ENCODE measurements at places on chromosomes 3 and 15.

DNA sequence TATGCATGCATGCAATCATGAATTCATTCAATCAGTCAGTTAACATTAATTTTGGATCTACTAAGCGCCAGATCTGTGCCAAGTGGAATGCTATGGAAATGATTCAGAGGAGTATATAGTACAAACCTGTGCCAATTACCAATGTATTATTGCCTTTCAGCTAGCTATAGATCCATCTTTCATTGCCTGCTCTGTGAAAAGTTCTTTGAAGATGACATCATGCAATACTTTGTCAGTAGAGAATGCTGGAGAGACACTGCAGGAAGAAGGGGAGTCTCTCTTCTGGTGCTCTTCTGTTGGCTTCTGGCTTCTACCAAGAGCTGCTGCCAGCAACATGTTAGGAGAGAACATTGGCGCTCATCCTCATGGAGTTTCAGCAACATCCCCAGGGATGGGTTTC, 81.0 kb upstream of the LMCD1 start:
- DNase-seq = no peak

DNA sequence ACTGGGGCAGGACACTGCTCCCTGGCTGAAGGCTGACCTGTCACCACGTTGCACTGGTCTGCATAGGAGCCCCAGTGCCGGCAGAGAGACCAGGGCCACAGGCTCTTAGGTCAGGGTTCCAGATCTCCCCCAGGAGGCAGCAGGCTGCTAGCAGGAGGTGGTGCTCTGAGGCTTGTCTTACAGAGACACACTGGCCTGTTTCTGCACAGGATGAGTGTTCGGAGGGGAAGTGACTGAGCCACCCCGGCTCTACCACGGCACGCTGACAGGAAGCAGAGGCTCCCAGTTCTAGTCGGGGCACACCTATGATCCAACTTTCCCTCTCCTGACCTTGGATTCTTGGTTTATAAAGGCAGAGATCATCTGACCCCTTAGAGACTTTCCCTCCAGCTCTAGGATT, 8.6 kb downstream of the FBXL22 start:
- peak; percentile 17 for DNase-seq

DNA sequence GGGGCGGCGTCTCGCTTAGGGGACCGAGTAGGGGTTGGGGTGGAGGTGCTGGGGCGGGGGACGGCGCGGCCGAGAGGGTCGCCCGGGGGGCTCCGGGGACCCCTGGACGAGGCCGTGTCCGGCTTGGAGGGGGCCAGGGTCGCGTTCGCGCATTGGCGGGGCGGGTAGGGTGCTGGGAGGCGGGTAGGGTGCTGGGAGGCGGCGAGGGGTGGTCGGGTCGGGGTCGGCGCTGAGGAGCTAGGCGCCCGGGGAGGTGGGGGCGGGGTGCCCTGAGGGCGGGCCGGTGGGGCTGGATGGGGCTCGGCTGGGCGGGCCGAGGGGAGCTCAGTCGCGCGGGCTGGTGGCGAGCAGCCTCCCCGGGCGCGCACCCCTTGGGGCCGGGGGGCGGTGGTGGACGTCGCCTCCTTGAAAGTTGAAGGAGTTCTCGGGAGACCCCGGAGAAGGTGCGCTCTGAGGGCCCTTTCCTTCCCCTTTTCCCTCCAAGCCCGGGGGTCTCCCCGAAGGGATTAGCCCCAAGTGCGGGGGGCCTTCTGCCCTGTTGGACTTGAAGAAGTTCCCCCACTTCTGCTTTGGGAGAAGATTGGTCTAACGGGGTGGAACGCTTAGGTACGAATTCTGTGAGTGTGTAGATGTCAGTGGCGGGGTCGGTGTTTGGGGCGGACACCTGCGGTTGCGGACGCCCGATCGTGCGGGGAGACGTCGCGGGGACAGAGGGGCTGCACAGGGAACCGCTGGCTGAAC, 543 bp downstream of the MEF2A start:
- DNase-seq = no peak

DNA sequence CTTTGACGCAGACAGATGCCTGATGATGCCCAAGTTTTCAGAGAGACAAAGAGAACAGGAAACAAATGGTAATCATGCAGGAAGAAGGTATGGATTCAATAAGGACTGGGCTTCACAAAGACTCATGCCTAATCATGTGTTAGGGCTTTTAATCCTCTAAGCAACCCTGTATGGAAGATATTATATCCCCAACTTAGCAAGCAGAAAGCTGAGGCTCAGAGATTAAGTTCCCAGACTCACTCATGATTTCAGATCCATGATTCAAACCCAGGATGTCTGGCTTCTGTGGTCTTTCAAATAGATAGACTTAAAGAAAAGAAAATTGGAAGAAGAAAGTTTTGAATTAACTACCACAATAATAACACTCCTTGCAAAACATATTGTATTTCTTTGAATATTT, 4.1 kb upstream of the CLASP2 start:
- no peak for DNase-seq

GRCh38 chr3:11136830-11137626, 17.3 kb upstream of the HRH1 start:
- no peak for DNase-seq

DNA sequence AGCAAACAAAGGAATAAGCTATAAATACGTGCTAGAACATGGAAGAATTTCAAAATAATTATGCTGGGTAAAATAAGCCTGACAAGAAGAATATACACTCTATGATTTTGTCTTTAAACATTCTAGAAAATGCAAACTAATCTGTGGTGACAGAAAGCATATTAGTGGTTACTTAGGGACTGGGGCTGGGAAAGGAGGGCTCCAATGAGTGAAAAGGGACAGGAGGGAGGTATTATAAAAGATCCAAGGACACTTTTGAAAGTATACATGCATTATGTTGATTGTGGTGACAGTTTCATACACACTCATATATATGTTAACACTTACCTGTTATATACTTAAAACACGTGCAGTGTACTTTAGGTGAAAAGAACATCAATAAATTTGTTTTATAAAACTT, 23.0 kb downstream of the MYH15 start:
- DNase-seq = no peak

DNA sequence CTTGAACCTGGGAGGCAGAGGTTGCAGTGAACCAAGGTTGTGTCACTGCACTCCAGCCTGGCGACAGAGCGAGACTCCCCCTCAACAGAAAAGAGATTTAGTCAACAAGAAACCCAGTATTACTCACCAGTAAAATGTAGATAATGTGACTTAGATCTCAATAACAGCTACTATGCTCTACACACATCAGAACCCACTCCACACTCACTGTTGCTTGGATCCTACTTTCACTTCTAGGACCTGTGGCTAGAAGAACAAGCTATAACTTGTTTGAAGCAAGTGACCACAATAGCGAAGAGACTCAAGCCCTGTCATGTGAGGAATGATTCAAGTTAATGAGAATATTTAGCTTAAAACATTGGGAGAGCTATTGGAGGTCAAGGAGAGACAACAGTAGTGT, 100.7 kb downstream of the ANXA2 start:
- no peak for DNase-seq

DNA sequence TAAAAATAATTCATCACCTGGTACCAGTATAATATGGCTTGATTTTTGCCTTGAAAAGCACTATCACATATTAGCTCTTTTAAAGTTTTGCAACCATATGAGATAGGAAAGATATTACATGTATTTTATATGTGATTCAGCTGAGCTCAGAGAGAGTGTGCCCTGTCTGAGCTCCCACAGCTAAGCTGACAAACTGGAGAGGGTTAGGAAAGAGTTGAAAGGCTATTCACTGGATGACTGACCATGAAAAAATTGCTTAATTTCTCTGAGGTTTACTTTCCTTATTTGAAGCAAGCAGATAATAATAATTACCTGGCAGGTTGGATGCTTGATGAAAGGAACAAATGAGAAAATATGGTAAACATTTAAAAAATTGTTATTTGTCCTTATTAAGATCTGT, 97.4 kb upstream of the CCDC80 start:
- DNase-seq = no peak

DNA sequence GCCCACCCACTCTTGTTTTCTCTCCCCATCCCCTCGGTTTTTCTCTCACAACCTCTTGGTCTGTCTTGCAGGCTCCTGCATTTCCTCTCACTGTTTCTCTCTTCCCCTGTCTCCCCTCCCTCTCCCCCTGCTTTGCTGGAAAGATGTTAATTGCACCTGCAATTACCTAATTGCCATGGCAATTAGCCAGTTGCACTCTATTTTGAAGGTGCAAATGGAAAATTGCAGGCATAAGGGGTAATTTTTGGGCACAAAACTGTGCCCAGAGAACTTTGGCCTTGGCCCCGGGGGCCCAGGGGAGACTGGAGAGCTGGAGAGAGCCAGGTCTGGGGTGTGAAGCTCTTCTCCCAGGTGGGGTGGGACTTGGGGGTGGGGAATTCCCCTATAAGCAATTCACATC, 164.5 kb upstream of the TLE3 start:
- DNase-seq = no peak

DNA sequence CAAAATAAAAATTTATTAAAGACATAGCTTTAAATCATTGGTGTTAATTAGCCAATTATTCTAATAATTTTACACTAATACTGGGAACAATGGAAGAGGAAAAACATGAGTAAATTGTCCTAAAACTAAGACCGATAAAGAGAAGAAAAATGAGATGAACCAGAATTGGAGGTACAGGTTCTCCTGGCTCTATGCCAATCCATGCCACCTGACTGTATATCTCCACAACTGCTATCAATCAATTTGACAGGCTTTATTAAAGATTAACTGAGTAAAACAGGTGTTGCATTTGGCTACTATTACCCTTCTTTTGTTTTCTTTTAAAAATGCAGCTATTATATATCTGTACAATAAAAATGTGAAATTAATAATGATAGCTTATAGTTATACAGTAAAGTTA, 850.0 kb downstream of the CADM2 start:
- DNase-seq = no peak

- no peak for DNase-seq
These were observed 680 bp downstream of the GOLIM4 start for GRCh38 chr3:168094877-168095610.

GRCh38 chr3:172643506-172644179, 67.2 kb downstream of the NCEH1 start:
- DNase-seq = no peak
